Activated CD4-positive, alpha-beta T cell treated with anti-CD3 and anti-CD28 coated beads, Interleukin-2, amount 50 U/mL, for 24 hours (primary cell): ENCODE measurements at places on chromosomes 6 and 20.
A peak's percentile ranks its signal among the peaks of the same experiment; 100 is the strongest.

GRCh38 chr6:14513496-14514393 lies 396.2 kb downstream of the CD83 start:
- no peak for DNase-seq

- no peak for DNase-seq
Observed at GRCh38 chr20:23268792-23269354, 81.7 kb upstream of the NXT1 start.

DNA sequence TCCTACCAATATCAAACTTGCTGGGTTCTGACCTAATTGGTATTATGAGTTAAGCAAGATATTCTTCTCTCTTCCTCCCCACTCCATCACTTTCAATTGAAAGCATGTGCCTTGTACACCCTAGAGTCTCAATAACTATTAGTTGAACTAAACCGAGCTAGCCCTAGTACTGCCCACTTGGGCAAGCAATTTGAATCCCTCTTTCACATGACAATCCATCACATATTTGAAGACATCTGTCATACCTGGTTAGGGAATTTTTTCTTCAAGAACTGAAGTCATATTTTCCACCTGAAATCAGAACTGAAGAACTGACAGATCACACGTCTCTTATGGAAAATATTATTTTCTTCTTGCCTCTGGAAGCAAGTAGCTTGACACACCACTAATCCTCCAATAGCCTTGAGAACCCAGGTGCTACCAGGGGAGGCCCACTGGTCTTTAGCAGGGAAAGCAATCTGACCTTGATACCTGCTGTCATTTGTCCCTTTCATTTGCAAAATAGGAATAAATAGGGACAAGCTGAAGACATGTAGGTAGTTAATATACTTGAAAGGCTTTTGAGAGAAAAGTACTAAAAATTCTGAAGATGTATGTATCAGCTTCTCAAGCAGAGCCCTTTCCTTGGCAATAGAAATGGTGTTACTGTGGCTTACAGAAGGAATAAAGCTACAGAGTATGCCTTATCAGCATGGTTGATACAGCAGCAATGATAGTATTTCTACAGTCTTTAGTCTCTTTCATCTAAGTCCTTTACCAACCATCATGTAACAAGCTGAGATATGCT lies 71.4 kb downstream of the GJA10 start:
- DNase-seq = no peak

DNA sequence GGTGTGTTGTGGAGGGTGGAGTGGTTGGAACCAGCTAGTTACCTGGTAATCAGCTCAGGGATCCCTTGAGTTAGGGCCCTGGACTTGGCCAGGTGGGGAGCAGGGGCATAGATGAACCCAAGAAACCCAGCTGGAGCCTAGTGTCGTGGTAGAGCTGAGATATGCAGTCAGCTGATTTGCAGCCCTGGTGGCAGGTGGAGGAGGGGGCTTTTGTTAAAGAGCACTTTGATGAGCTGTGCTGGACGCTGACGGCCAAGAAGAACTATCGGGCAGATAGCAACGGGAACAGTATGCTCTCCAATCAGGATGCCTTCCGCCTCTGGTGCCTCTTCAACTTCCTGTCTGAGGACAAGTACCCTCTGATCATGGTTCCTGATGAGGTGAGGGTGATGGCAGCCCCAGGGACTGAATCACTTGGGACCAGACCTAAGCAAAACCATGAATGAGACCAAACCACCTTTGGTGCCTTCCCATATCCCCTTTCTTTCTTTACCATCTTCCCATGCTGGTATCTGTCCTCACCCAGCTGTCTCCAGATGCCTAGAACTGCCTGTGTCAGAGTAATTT lies 12.7 kb downstream of the DEF6 start:
- DNase-seq = no peak

DNA sequence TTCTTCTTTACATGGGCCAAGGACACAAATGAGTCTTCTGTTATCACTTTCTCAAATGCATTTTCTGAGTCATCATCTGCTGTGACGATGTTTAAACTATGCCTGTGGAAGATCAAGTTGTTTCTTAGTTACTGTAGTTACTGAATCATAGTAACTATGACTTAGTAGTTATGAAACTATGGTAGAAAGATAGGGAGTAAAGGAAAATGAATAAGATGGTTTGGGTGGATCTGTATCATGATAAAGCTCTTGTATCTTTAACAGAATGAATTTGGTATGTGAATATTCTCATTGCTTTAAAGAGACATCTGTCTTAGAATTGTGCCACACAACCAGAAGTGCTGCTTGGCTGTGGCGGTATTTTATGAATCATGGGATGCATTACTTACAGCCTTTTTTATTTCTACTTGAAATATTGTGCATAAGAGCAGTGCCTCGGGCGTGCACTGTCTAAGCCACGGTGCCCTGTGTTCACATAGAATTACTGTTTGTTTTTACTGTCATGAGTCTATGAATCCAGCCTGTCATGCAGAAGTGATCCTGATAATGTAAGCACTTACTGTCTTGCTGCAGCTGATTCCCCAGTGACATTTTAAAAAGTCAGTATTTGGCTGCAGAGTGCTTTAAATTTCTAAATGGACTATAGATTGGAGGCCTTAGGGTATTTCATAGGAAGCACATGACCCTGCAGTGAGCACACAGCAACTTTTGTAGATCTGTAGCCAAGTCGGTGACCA lies 215.2 kb downstream of the TMEM242 start:
- peak; percentile 16 for DNase-seq

- no peak for DNase-seq
Observed at GRCh38 chr6:137231895-137232294, 12.7 kb upstream of the IFNGR1 start.

- DNase-seq = no peak
Observed at GRCh38 chr6:148780918-148781436, 34.1 kb downstream of the UST start.
